ENCODE measurements at places on chromosomes 2 and 18.

DNA sequence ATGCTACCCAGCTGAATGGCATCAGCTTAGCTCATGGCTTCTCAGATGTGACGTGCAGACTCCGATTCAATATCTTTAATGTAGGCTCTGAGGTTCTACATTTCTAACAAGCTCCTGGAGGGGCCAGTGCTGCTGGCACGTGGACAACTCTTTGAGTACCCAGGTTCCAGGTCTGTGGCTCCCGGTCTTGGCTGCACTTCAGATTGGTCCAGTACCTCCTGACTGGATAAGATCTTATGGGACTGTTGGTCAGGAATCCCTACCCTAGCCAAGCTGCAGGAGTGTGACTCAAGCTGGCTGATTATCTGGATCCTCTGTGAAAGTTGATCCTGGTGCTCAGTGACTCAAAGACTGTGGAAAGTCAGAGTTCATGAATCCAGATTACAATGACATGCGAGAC, 222.1 kb downstream of the ANKRD30B start:
- no peak for DNase-seq

GRCh38 chr2:140481136-140481535, 1649.7 kb downstream of the LRP1B start:
- DNase-seq: no peak

- DNase-seq: no peak
Measured at GRCh38 chr2:31253356-31254131, 19.6 kb downstream of the EHD3 start.

DNA sequence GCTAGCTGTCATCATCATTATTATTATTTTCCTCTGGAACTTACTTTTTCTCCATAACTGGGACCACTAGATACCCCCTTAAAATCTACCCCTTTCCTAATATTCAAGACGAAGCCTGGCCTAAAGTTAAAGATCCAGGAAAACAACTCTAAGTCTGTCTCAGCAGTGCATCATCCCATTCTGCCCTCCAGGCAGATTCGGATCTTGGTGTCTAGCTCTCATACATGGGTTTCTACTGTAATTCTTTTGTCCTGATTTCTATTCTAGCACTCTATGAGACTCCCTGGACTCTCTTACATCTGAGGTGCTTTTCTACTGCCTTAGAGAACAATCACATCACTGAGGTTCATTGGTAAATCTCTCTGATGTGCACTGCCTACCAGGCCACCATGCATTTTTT, 35.5 kb downstream of the MAP2 start:
- DNase-seq: no peak

DNA sequence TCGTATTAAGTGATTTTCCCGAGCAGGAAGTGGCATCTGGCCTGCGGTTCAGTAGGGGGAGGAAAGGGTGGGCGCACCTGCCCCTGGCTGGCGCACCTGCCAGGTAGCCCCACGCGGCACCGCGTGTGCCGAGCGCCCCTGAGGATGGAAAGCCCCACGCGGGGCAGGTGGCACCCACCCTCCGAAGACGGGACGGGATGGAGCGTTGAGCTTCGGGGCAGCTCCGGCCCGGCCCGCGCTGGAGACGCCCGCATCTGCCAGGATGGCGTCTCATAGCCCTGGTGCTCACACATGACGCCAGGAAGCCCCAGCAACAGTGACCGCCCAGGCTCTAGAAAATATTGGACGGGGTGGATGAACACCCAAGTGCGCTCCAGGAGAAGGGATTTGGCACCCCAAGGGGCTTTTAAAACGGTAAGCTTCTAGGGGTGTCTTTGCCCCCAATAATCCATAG, 2.5 kb upstream of the NFATC1 start:
- DNase-seq: no peak

GRCh38 chr2:102618452-102619413, 620 bp upstream of the SLC9A2 start:
- no peak for DNase-seq

GRCh38 chr2:209472112-209472832, 48.4 kb downstream of the MAP2 start:
- DNase-seq: no peak

- no peak for DNase-seq
Measured at GRCh38 chr18:7023581-7023980, 94.0 kb downstream of the LAMA1 start.

DNA sequence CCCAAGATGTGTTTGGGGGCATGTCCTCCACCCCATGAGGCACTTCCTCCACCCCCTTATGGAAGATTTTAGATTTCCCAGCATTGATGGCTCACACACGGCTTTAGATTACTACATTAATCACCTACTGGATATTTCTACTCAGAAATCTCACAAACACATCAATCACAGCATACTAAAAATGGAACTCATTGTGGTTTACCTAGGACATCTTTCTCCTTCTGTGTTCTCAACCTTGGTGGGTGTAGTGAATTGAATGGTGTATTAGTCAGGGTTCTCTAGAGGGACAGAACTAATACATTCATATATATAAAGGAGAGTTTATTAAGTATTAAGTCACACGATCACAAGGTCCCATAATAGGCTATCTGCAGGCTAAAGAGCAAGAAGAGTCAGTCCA, 82.1 kb upstream of the CYRIA start:
- no peak for DNase-seq

- no peak for DNase-seq
Measured at GRCh38 chr2:182197529-182197928, 211.9 kb downstream of the PPP1R1C start.

- DNase-seq: no peak
Measured at GRCh38 chr2:69184224-69184623, 171.2 kb downstream of the ANTXR1 start.

- DNase-seq: no peak
Measured at GRCh38 chr18:75214332-75214690, 3.7 kb downstream of the TSHZ1 start.

DNA sequence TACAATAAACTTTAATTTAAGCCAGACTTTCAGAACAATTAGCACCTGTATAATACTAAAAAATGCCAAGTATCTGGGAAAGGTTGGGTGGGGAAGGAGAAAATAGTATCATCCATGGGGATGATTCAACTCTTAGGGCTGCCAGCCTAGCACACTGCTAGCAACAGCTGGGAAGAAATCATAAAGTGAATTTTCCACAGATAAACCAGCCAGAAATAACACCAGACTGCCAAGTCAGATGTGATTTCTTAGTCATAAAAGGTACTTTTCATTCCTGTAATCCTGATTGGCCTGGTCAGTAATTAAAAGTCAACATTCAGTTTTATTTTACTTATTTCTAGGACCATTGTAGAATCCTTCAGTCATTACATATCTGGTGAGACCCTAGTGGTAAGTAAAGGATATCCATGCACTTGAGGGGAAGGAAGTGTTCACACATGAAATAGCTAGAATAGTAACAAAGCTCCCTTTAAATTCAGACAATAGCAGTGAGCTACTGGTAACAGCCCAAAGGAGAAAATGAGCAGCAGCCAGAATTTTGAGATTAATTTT, 59.4 kb downstream of the LIMS1 start:
- no peak for DNase-seq

DNA sequence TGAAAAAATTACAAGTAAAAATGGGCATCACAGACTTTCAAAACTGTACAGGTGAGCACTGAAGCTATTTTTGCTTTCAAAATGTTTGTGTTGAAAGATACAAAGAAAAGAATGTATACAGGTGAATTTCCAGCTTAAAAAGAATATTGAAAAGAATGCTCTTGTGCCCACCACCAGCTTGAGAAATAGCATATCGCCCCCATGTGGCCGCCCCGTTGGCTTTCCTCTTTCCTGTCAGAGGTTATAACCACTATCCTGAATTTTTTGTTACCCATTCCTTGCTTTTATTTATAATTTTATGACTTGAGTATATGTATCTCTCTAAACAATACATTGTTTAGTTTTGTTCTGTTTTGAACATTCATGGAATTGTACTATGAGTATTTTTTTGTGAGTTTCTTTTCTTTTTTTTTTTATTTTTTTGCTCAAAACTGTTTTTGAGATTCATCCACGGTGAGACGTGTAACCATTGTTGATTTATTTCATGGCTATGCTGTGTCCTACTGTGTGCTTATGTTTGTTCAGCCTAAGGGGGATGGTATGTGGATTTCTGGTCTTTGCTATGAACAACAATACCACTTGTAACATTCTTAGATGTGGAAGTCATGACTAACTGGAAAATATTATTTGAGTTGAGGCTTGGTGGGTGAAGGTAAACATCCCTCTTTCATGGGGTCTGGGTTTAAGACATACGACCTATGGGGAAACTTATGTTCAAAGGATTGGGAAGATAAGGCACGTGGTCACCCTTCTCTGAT, 11.6 kb downstream of the TRPM8 start:
- no peak for DNase-seq

GRCh38 chr2:58042486-58042970, 4.1 kb upstream of the VRK2 start:
- no peak for DNase-seq

GRCh38 chr18:22705328-22705727, 227.8 kb upstream of the RBBP8 start:
- no peak for DNase-seq

- no peak for DNase-seq
Measured at GRCh38 chr2:2914252-2914651, 463.4 kb downstream of the EIPR1 start.

GRCh38 chr2:120820263-120820952, 84.7 kb downstream of the GLI2 start:
- no peak for DNase-seq

DNA sequence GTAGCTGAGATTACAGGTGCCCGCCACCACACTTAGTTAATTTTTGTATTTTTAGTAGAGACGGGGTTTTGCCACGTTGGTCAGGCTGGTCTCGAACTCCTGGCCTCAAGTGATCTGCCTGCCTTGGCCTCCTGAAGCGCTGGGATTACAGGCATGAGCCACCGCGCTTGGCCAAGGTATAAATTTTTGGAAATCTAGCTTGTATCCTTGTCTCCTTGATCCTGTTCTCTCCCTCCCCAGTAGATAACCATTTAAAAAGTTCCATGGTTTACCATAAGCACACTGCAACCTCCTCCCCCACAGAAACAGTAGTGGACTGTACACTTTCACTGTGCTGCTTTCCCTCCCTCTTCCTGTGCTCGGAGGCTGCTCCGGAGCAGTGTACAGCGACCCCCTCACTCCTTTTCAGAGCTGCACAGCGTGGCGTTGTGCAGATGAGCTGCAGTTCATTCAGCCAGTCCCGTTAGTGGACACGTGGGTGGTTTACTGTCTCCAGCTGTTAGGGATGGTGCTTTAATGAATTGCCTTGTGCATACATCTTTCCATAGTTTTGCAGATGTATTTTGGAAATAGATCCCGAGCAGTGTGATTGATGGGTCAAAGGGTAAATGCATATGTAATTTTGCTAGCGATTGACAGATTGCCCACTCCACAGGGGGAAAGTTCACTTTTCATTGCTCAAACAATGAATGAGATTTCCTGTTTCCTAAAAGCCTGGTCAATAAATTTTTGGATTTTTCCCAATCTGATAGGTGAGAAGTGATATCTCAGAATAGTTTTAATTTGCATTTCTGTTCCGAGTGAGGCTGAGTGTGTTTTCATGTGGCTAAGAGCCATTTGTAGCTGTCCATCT, 14.8 kb downstream of the ASB1 start:
- DNase-seq: no peak

- DNase-seq: peak; percentile 28
Measured at GRCh38 chr2:240586919-240587800, 626 bp downstream of the CAPN10 start.

- no peak for DNase-seq
Measured at GRCh38 chr2:101679801-101680487, 17.6 kb upstream of the MAP4K4 start.

DNA sequence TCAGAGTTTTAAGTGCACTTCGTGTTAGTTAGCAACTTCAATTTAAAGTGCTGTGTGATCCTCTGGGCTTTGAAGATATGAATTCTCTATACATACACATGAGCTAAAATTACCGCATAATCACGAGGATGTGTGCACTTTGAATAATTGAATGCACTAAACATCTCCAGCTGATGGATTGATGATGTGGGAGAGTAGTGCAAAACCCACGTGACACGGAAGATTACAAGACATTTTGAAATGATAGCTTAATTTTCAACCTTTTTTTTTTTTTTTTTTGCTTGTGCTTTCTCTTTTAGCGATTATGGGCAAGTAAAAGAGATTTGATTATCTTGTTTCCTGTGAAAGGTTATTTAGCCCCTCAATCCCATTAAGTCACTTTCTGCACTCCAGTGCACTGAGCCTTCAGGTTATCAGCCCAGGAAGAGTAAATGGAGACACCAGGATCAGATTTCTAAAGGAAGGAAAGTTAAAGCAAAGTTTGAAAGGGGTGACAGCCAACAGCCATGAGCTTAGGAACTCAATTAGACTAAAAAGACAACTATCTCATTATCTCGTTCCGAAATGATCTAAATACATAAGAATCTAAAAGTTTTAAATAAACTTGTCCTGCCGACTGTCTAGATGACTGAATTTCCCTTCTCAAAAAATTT, 81.6 kb downstream of the CDK15 start:
- no peak for DNase-seq
